ENCODE measurements at places on chromosomes 2 and 18.

GRCh38 chr2:40457837-40458236 is 5.9 kb upstream of the SLC8A1 start:
- DNase-seq, result no peak

DNA sequence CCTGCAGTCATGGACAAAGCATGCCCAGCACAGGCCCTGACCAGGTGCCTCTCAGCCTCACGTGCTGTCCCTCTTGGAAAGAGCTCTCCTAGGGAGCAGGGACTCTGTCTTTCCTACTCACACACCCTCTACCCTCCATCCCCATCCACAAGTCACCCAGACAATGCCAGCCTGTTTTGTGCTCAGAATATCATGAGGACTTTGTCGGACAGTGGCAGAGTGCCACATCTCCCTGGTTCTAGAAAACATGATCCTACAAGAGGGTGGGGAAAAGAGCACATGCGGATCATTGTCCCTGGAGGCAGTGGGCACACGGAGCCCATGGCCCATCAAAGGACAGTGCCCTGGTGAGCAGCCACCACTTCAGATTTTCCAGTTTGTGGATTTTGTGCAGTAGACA is 3.7 kb upstream of the MAL start:
- no peak for DNase-seq

DNA sequence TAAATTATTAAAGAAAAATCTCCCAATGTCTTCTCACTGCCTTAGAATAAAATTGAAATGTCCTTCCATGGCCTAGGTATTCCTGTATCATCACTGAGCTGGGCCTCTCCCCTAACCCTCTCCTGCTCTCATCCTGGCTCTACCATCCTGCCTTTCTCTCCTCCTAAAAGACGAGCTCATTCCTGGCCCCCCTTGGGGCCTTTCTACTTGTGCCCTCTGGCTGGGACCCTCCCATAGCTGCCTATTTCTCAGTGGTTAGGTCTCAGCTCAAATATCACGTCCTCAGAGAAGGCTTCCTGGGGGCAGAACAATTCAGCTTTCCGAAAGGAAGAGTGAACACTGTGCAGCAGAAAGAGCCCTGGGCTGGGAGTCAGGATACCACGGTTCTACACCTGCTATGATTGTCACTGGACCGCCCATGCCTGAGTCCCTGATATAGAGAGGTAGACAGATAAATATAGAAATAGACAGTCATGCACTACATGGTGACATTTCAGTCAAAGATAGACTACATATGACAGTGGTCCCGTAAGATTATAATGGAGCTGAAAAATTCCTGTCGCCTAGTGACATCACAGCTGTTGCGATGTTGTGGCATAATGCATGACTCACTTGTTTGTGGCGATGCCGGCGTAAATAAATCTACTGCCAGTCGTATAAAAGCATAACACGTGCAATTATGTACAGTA is 9.4 kb downstream of the DNPEP start:
- no peak for DNase-seq

- DNase-seq, result no peak
These were observed 734.2 kb upstream of the SALL3 start for GRCh38 chr18:78245451-78245850.

DNA sequence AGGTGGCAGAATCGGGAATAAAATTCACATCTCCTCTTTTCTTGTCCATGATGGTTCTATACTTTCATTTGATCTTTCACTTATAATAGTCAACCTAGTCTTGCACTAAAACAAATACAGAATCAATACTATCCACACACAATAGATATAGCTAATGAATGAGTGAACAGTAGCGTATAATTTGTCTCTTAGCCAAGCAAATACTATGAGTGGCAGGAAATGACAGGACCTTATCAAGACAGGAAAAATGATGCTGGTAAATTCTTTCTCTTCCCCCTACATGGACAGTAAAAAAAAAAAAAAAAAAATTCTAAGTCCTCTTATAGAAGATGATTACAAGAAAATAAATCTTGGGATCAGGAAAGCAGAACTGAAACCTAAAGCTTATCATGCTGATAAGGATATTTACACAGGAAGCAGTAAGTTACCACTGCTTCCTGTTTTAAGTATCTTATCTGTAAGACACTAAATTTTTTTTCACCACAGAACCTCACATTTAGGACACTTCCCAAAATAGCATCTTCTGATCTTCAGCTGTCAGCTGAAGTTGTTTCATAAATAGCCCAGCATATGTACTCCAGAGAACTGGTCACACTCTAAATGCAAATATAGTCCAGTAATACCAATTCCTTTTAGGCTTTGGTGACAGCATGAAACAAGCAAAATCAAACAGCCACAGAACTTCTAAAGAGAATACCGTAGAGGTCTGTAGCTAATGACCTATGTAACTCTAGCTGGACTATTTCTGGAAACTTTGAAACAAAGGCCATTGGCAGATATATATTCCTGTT is 27.0 kb downstream of the IRS1 start:
- peak; percentile 71 for DNase-seq

GRCh38 chr2:119544075-119544938 is at the start of gene CFAP221:
TSS of gene CFAP221 (plus strand) at chr2:119544449. CDS start at chr2:119546132, 1,683 bp downstream.
- DNase-seq, result peak; percentile 65

DNA sequence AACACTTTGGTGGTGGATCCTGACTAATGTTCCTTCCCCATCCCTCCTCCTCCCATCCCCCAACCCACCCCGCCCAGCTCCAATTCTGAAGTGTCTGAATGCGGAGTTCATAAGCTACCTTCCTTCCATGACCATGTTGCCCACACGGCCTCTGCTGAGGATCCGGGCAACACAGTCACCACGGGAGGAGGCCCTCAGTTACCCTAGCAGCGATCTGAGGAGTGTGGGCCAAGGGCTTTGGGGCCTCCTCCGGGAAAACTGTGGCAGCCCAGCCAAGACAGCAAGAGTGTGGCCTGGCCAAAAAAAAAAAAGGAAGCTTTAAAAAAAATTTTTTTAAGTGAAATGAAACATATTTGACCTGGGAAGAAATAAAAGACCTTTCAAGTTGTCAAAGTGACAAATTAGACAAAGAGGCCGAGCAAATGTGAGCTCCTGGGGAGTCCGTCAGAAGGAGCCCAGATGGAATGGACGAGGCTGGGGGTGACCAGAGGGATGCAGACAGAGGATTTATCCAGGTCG is 169.0 kb upstream of the PKDCC start:
- no peak for DNase-seq

DNA sequence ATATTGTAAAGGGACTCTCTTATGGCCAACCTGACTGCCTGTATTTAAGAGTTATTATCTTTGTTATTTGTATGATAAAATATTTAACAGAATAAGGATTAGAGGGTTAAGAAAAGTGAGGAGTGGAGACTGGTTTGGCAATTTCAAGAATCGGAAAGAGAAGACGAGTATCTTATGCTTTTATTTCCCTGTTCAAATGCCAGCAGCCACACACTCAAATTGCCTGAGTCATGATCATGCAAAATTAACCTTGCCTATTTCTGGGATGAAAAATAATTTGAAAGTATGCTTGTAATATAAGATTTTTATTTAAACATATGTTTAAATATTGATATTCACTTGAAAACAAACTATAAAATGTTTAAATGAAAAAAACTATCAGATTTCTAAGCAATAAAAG is 188.6 kb downstream of the CD226 start:
- DNase-seq, result no peak

GRCh38 chr2:219514196-219514761 is at the start of gene ASIC4:
TSS of gene ASIC4 (plus strand) at chr2:219514482. CDS start at chr2:219514725, 243 bp downstream.
- DNase-seq, result no peak

GRCh38 chr2:240718896-240719490 is 27.3 kb downstream of the AQP12A start:
- no peak for DNase-seq

GRCh38 chr2:216217904-216218260 is 108.7 kb downstream of the XRCC5 start:
- DNase-seq, result no peak

GRCh38 chr2:55247025-55247424 is 14.5 kb downstream of the RPS27A start:
- DNase-seq, result no peak

DNA sequence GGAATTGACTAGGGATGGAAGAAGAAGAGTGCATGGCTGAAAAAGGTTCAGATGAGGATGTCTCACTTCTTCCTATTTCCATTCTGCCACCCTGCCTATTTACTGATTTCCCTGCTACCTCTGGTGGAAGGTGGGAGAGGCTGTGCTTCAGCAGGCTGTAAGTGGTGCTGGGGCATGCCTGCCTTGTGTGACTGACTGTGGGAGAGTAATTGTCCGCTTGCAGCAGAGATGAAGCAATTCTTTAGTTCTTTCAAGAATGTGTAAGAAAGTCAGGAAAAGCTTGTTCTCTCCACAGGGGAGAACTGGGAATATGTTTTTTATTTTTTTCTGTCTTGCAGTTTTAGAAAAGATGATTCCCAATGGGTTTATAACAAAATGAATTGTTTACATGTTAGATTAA is 72.5 kb upstream of the NYAP2 start:
- DNase-seq, result no peak

DNA sequence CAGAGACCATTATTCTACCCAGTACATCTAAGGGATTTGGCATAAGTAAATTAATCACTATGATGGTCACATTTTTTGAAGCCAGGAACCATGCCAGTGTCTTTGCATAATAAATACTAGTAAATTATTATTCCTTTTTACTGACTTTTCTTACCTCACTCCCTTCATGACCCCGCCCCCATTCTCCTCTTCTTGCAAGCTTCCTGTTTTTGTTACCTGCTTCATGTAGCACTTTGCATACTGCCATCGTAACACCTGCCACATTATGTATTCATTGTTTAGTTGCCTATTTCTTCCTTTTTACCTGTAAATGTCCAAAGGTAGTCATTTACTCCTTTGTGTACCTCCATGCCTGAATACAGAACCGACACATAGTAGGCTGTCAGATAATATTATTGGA is 309.5 kb downstream of the KIAA1328 start:
- no peak for DNase-seq

DNA sequence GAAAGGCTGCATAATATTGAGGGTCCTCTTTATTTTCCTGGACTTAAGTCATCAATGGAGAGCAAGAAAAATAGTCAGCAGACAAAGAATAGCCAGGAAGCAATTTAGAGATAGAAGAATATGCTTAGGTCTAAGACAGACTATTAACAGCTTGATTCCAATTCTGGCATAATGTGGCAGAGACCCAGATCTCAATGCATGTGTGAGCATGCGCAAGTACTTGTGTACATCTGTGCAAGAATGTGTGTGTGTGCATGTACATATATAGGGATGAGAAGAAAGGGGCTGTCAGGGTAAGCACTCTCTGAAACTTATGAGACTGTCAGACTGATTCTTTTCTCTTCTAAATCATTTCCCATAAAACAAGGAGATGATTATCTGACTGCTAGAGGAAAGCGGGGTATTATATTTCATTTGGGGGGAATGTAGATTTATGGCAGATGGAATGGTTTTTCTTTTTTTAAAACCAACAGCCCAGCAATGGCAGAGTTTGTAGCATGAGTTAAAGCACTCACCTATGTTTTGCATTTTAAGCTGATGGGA is 381.3 kb upstream of the SPRED2 start:
- DNase-seq, result no peak

Data from germinal center (tissue), 1 donor.